ENCODE measurements at places on chromosomes 6 and 20. TPM values are rescaled to one million over a fixed set of nuclear protein-coding genes. Genes with fewer than 3 reads are reported as not detected.

The XKR7 gene
- total RNA-seq: not detected

The CRIP3 gene
- 2.7 TPM for total RNA-seq

The SCUBE3 gene
- 3.3 TPM for total RNA-seq

The NUP153 gene
- 42.1 TPM for total RNA-seq

The LRFN2 gene
- total RNA-seq: not detected

The DACT2 gene
- total RNA-seq: 9.6 TPM

GRCh38 chr6:169669147-169669546 is 32.7 kb downstream of the WDR27 start:
- H3K36me3 ChIP-seq: no peaks in the 10 kb centered on the region
- no peak for DNase-seq
- no peaks in the 10 kb centered on the region for H3K27me3 ChIP-seq
- H3K4me3 ChIP-seq: no peak overlapping the region
- H3K27ac ChIP-seq: peak overlapping the region; percentile 49
- no peaks in the 10 kb centered on the region for H3K4me1 ChIP-seq

GRCh38 chr20:25280051-25280573 is 32.2 kb downstream of the PYGB start:
- H3K36me3 ChIP-seq: no peaks in the 10 kb centered on the region
- H3K4me3 ChIP-seq: no peak overlapping the region
- peak; percentile 13 for DNase-seq
- H3K4me1 ChIP-seq: no peaks in the 10 kb centered on the region
- H3K27ac ChIP-seq: no peak overlapping the region
- no peaks in the 10 kb centered on the region for H3K27me3 ChIP-seq

GRCh38 chr6:3473773-3474172 is 16.9 kb upstream of the SLC22A23 start:
- no peaks in the 10 kb centered on the region for H3K4me1 ChIP-seq
- H3K4me3 ChIP-seq: no peak overlapping the region
- no peak for DNase-seq
- H3K27ac ChIP-seq: no peak overlapping the region

DNA sequence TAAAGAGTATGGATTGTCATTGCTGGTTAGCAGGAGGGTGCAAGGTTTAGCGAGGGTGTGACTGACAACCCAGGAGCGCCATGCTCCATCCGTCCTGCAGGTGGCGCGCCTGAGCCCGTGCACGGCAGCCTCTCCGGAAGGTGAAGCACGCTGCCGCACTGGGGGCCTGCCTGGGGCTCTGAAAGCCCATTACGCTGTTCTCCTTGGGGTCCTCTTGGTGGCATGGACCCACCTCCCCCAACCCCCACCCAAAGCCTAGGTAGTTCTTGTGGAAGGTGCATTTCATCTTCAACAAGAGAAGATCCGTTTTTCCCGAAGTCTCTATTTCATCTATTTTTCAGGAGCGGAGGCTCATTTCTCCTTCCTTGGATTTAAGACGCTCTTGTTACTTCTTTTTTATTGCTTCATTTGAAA is 197.4 kb upstream of the KCNG1 start:
- H3K27ac ChIP-seq: no peak overlapping the region
- no peaks in the 10 kb centered on the region for H3K27me3 ChIP-seq
- no peaks in the 10 kb centered on the region for H3K4me1 ChIP-seq
- no peaks in the 10 kb centered on the region for H3K36me3 ChIP-seq

All from uterus (tissue), 4 donors.